ENCODE measurements at places on chromosomes 2 and 18. TPM values are rescaled to one million over a fixed set of nuclear protein-coding genes. Genes with fewer than 3 reads are reported as not detected.

DNA sequence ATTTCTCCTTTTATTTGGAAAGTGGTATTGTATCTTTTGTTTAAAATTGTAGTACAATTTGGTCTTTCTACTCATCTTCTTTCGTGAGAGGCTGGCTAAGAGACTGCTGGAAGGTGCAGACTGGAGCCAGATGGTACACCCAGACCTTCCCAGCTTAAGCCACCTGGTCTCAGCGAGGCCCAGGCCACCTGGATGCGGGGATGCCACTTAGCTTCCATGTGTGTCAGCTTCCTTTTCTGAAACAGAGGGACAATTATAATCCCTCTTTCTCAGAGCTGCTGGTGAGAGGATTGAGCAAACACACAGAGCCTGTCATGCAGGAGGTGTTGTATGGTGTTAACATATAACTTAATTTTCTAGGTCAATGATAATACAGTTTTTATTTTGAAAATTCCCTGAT, 17.4 kb downstream of the FARP2 start:
- no peak for DNase-seq

DNA sequence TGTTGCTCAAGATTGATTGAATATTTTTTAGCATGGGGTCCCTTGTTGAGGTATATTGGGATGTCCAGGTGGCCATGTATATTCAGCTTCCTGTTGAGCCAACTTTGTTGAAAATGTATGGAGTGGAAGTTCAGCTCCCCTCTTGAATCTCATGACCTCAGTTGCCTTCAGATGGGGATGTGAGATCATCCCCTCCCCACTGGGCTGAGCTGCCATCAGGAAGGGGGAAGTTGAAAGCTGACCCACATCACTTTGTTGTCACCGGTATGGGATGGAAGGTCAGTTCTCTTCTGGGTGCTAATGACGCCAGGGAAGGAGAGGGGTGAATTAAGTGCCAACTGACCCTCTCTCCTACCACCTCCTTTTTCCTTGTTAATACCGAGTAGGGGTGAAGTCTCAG, 33.9 kb downstream of the ACOXL start:
- no peak for DNase-seq

DNA sequence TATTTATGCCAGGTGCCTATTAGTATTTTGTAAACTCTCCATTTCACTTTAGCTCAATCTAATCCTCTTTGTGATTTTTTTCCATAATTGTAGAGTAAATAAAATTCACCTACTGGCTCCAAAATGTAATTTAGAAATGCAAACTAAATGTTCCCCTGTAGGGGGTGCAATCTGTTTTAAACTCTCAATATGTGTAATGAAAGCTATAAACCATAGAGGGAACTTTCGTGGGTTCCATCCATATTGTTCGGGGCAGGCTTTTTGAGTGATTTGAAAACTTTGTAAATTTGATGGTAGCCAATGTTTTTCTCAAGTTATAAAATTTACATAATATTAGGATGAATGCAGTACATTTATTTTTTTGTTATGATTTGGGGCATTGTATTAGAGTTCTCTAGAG, 49.4 kb downstream of the TSPYL6 start:
- DNase-seq = no peak

GRCh38 chr2:71277536-71278103, 50.7 kb upstream of the PAIP2B start:
- DNase-seq = no peak

NEMP2 gene
- total RNA-seq = 2.8 TPM

TMEM178A gene
- 3.1 TPM for total RNA-seq

GRCh38 chr2:54557601-54558187, 101.6 kb downstream of the SPTBN1 start:
- DNase-seq = peak; percentile 58

SERPINB3 gene
- not detected for total RNA-seq

- DNase-seq = no peak
Observed at GRCh38 chr2:16700551-16701259, 35.1 kb upstream of the CYRIA start.

ALPG gene
- total RNA-seq = 0.36 TPM

DNA sequence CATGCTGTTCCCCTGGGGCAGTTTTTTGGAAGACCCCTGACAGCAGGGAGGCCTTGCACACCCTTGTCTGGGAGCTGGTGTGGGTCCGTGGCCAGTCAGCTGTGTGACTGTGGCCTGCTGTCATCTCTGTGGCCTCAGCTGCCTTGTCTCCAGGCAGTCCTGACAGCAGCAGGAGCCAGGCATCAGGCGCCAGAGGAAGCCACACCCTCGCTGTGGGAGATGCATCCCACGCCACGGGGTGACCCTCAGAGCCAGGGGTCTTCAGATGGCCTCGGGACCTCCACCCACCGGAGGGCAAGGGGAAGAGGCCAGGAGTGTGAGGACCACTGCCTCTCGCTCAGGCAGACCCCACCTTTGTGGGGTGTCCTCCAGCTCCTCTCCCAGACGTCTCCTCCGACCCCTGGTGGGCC, 5.0 kb downstream of the BOK start:
- DNase-seq = no peak

NFATC1 gene
- 12.3 TPM for total RNA-seq

GRCh38 chr2:25491966-25492532, 150.3 kb upstream of the DNMT3A start:
- DNase-seq = no peak

SIX3 gene
- total RNA-seq = not detected

- DNase-seq = peak; percentile 70
Observed at GRCh38 chr18:8140841-8141501, 468.3 kb upstream of the RAB12 start.

DNA sequence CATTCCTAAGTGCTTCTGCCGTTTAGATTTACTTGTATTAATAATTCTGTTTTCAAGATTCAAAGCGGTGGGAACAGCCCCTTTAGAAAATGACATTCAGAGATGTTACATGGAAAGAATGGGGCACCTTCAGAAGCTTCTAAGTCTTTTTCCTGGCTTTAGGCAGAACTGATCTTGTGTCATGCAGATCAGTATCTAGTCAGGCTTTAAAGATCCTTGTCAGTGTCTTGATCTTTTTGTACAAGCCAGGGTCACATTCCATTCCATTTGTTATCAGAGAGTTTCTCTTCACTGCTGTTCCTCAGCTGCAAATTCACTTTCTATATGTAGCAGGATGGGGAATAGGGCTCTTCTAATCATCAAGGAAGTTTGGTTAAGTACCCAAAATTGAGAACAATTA, 275.3 kb downstream of the DCC start:
- no peak for DNase-seq

GYPC gene
- total RNA-seq = 95.5 TPM

ZSWIM2 gene
- not detected for total RNA-seq

- peak; percentile 68 for DNase-seq
Observed at GRCh38 chr2:20135631-20136050, 84.2 kb upstream of the LAPTM4A start.
